ENCODE measurements at places on chromosomes 5 and 9.

GRCh38 chr5:76386360-76386759 lies 16.7 kb upstream of the IQGAP2 start:
- DNase-seq: no peak

DNA sequence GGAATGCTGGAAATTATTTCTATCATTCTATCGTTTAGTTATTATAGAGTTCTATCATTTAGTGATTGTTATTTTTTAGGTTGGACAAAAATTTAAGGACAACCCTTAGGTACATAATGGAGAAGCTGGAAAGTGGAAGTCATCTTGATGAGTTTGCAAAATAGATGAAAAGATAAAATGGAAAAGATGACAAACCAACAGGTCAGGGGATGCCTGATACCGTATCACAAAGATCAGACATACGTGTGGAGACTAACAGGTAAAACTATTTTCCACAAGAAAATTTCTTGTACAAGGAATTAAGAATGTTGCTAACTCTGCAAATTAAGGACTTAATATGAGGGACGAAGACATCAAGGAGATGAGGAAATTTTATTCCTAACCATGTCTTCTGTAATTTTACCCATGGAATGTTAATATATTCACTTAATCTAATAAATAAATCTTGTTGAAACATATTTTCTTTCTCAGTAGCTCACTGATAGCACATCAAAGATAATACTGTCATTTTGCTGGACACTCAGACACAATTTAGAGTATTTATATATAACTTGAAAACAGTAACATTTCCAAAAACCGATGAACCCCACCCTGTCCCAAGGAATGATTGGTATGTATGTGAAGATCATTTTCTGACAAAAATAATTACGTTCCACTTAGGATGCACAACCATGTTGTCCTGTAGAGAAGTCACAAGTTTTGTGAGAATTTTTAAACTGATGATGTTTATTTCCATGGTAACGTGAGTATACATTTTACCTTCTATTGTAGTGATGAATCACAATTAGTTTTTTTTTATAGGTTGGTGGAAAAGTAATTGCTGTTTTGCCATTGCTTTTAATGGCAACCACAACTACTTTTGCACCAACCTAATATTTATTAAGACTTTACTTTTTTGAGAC lies 2.6 kb downstream of the LURAP1L start:
- no peak for DNase-seq

DNA sequence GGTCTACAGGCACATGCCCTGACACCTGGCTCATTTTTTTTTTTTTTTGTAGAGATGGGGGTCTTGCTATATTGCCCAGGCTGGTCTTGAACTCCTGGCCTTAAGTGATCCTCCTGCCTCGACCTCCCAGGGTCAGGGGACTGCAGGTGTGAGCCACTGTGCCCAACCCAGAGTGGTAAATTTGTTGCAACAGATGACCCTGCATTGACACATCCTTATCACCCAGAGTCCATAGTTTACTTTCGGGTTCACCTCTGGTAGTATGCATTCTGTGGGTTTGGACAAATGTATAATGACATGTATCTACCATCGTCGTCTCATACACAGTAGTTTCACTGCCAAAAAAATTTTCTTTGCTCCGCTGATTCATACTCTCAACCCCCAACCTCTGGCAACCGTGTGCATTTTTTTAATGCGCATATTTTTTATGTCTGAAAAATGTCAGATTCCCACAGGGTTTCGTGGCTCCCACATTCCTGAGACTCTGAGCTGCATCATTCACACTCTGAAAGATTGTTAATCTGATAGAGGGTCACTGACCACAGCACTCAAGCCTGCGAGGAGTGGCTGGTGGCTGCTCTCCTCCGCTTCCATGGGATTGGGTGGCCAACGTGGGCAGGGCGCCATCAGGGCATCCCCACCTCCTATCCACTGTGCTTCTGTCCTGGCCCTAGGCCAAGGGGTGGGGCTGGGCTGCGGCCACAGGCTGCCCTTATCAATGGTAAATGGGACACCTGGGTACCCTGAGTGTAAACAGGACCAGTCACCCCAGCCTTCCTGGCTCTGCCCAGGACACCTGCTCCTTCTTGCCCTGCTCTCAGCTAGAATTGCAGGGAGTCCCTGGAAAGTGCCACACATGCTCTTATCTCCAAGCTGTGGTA lies 9.6 kb downstream of the NDST1 start:
- no peak for DNase-seq

DNA sequence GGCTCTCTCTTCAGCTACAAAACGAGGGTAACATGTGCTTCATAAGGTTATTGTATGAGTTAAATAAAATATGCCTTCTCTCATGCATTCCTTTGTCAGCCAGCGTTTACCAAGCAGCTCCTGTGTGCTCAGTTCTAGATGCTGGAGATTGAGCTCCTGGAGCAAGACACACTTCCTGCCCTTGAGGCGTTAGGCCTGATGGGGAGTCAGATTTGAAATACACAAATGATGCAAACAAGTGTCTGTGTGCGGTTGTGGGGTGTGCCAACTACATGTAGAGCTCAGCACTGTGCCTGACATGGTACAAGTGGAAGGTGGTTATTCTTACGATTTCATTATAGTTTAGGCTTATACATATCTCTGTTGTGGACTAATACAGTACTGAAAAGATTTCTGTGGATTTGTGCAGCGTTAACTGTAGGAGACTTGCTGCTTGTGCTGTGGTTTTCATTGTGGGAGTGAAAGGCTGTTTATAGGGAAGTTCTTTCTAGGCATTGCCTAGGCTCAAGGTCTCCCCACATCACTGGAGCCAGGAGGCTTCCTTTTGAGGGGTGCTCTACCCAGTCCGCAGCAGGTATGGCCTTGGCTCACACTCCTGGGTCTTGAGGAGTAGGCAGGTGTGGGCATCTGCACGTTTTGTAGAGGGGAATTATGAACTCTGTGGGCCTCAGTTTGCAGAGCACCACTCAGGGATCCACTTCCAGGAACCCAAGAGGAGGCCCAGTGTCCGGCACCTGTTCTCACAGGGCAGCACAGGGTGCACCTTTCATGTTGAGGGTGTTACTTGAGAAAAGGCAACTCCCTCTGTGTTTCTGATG lies 39.8 kb upstream of the ANGPTL2 start:
- no peak for DNase-seq

DNA sequence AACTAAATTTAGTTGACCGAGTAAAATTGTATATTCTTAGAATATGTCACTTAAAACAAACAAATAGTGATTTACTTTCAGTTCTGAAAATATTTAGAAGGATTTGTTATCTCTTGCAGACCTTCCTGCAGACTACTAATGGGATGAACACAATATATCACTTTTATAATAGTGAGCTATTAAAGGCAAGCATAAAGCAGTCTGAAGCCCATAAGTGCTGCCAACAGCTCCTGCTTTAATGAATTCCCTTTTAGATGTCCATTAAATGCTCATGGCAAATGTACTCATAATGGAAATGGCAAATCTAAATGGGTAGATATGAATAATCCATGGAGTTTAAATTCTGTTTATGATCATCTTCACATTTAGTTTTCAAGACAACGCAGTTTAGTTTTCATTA lies 170.2 kb downstream of the RANBP17 start:
- DNase-seq: no peak

DNA sequence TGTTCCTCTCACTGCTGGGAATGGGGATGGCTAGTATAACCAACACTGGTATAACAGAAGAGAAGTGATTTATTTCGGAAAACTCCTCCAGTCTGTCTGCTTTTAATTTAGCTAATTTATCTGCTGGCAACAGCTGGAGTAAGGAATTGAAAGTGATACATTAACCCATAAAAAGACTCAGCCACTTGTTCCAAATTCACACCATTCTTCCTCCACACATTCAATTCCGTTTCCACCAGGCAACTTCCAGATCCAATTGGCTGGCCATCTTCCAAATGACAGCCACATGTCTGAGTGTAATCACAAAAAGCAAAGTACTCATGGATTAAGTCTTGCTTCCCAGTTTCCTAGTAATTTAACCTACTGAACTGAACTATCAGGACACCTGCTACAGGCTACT lies 77.1 kb upstream of the RETREG1 start:
- no peak for DNase-seq

Measured in stimulated activated CD4-positive, alpha-beta T cell treated with anti-CD3 and anti-CD28 coated beads, Interleukin-1b, Interleukin-23, amount 100 ng/mL, for 4 hours (primary cell).